HAP-1 (cell line): ENCODE measurements at places on chromosomes 1 and 21.

DNA sequence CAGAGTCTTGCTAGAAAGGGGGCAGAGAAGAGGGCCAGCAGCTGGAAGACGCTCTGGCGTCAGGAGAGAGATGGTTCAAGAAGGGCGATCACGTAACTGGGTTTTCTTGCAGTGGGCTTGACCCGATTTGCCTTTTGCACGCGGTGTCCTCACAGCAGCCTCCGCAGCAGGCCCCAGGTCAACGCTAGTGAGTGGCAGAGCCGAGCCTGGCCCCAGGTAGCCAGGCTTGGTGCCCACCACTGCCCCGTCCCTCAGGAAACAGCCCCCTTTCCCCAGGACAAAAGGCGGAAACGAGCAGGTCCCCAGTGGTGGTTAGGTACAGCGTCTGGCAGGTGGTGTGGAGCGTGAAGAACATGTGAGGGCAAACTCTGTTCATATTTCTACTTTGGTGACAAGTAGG, 8.6 kb upstream of the UTS2 start:
- DNase-seq, result no peak

DNA sequence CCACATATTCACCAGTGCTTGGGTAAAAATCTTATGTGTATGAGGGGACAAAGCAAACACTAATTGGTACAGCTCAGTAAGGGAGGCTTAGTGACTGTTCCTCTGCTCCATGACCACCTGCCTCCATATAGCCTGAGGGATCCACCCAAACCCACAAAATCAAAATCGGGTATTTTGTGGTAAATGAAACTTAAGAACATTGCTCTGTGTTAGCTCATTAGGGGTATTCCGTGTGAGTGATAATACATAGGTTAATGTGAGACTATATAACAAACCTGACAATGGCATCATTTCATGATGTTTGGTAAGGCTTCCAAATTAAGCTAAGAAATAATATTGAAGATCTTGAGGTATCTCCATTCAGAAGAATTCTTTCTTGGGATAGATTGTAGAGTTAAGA, 25.8 kb downstream of the COL9A2 start:
- no peak for DNase-seq

DNA sequence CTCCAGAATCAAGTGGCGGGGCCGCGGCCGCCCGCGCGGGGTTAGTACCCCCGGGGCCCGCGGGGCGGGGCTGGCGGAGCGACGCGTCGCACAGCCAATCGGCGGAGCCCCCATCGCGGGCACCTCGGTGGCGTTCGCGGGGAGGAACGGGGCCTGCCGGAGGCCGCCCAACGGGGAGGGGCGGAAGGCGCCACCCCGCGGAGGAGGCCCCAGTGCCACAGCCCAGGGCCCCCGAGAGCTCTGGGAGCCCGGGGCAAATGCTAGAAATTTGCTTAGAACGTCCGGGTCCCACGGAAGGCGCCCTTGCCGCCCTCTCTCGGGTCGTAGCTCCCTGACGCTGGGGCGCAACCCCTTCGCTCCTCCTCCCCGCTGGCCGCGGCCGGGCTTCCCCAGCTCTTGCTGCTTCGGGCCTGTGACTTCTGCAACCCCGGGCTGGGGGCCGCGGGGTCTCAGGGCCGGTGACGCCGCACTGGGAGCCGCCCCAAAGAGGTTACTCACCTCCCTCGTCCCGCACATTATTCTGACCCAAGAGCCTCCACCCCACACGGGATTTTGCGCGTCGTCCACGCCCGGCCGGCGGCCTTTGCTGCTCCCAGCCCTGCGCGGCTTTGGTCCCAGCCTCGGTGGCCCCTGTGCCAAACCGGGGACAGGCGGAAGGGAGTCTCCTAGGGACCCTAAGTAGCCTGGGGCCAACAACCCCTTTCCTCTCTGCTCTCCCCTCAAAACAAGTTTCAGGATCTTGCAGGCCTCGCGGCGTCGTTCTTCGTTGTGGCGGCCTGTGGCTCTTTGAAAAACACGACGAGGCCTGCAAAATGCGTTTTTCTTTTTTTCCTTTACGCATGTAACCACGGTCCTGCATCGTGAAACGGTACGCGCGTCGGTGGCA, at the start of gene RUNX3:
TSS of gene RUNX3 (minus strand) at position 17 of the 886 bp plus-strand sequence. CDS start 408 bp downstream, outside the sequence.
- DNase-seq, result peak; percentile 76

- no peak for DNase-seq
Observed at GRCh38 chr1:58555393-58555792, 8.9 kb upstream of the OMA1 start.

DNA sequence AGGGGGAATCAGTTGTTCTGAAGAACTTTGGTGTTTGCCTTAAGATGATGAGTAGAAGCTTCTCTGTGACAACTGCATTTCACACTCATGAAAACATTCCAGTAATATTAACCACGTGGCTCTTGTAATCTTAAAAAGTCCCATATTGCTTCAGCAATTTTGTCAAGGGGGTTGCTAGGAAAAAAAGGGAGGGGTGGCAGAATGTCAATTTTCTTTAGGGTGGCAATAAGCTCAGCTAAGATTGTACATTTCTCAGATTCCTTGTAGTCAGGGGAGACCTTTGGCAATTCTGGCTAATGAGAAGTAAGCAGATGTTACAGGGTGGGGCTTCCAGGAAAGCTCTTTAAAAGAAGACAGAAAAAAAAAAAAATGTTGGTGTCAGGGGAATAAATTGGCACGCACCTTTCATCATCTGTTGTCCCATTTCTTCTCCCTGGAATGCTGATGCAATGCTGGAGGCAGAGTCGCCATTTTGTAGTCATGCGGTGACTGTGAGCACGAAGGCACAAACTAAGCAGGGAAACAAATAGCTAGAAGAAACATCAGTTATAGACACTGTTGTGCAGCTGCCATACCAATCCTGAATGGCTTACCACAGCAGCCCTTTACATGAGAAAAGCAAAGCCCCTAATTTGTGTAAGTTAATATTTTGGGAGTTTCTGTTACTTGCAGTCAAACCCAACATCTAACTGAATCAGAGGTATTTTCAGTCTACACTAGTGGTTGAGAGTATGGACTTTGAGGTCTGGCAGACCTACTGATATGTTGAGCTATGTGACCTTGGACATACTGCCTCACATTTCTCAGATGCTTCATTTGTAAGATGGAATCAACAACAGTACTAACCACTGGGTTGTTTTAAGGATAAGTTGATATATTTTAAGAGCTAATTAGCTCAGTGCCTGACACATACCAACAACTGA, 56.1 kb upstream of the MRPS6 start:
- no peak for DNase-seq

GRCh38 chr1:174999936-175000696, at the start of gene CACYBP:
TSS of gene CACYBP (plus strand) at chr1:174999947. CDS start at chr1:175000181, 234 bp downstream.
- DNase-seq, result peak; percentile 96

DNA sequence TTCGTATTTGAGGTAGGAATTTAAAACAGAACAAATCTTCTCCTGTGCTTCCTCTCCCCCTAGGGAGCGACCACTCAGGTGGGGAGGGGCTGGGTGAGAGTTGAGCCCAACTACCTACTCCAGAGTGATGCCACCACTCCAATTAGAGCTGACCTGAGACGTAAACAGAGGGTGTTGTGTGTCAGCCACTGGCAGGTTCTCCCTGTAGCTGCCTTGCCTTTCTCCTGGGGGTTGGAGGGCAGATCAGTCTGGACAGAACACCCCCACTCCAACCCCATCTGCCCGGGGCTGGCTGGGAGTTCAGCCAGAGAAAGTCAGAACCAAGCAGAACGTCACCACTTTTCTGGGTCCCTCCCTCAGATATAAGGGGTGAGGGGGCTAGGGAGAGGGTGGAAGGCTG, 2.0 kb downstream of the HPDL start:
- DNase-seq, result no peak

- DNase-seq, result no peak
Observed at GRCh38 chr1:245651093-245651492, 496.3 kb downstream of the KIF26B start.

- DNase-seq, result no peak
Observed at GRCh38 chr1:182263706-182264105, 127.9 kb downstream of the GLUL start.

- no peak for DNase-seq
Observed at GRCh38 chr1:15224974-15225373, 22.0 kb upstream of the FHAD1 start.

GRCh38 chr1:27004471-27005165, 8.0 kb downstream of the TENT5B start:
- DNase-seq, result no peak
